ENCODE measurements at places on chromosomes 11 and 22. TPM values are rescaled to one million over a fixed set of nuclear protein-coding genes. Genes with fewer than 3 reads are reported as not detected.

Gene ASRGL1
- 33.4 TPM for total RNA-seq

Gene CCDC15
- 3.7 TPM for total RNA-seq

Gene A4GALT
- total RNA-seq = 0.41 TPM

Gene C1QTNF6
- 3.7 TPM for total RNA-seq

Gene SLC6A5
- total RNA-seq = not detected

DNA sequence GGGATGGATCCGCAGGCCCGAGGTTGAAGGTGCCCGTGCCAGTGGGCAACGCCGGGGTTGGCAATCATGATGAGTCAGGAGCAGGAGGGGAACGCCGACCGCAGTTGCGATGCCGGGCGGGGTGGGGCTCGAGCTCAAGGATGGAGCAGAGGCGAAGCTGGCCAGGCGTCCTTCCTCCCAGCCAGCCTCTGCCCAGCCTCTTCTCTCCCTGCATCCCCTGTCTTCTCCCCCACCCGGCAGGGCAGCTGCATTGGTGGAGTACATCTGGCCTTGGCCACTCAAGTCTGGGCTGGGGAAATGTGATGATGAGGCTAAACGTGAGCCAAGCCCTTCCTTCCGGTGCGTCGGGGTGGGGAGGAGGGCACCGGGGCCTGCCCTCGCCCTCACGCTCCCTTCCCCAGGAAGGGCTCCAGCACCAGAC is 3.9 kb downstream of the IFITM10 start:
- peak; percentile 41 for DNase-seq

DNA sequence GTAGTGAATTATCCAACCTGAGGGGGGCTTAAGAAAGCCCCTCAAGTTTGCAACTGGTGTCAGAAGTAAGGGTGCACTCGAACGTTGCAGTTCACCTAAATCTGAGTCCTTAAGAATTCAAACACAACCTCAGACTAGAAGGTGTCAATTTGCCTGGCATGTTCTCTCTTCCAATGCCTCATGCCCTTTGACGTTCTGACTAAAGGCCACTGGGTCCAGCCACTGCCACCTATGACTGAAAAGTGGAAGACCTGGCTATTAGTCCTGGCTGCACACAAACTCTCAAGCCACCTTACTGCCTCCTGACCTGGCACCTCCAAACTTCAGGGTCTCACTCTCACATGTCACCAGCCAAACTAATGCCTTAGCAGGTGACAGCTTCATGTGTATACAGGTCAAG is 8.0 kb downstream of the APOL4 start:
- no peak for DNase-seq

GRCh38 chr22:19203834-19204233 is 25.3 kb upstream of the SLC25A1 start:
- no peak for DNase-seq

DNA sequence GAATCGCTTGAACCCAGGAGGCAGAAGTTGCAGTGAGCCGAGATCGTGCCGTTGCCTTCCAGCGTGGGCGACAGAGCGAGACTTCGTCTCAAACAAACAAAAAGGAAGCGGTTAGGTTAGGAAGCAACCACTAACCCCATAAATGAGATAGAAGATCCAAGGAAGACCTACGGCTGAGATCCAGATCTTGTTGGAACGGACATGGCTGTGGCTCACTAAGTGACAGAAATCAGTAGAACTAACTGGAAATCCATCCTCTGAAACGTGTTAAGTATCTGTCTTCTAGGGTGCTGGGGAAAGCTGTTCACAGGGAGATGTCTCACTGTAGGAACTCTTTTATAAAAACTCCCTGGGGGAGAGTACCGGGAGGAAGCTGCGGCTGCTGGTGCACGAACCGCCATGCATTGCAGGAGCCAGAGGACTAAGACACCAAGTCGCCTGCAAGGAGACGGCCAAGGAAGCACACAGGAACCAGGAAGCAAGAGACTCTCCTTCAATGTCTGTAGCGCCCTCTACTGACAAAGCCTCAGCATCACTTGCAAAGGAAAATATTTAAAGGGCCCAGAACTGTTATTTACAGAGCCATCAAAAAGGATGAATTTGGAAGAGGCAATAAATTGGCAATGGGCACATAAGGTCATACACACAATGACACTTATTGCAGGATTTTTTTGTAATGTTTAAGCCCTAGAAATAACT is 16.9 kb upstream of the SPTY2D1 start:
- no peak for DNase-seq

DNA sequence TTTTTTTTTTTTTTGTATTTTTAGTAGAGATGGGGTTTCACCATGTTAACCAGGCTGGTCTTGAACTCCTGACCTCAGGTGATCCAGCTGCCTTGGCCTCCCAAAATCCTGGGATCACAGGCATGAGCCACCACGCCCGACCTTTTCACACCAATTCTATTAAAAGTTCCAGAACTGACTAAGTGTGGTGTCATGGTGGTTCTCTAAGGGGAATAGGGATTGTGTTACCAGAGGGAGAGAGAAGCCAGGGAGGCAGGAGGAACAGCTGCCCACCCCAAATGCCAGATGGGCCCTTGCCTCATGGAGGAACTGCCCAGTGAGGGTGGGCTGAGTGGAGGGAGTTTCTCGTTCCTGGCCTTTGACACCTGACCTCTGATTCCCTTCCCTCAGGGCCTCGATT is 5.9 kb downstream of the RPS6KA4 start:
- peak; percentile 14 for DNase-seq

DNA sequence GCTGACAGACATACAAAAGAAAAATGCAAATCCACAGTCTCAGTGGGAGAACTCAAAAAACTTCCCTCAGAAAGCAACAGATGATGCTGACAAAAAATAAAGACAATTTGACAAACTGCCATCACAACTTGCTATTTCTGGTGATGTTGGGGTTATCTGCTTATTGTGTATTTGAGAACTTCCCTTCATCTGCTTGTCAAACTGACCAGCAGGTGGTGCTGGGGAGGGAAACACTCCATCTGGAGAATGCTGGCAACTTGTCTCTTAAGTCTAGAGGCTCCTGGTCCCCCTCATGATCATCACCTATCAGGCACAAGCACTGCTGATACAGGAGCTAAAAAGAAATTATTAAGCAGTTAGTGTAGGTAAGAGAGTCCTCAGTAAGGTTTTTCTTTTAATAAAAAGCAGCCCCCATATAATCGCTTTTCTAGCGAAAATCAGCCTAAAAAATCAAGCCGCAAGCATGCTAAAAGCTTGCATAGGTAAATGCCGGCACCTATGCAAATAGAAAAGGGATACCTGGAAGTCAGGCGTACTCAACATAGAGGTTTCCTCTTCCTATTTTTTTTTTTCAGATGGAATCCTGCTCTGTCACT is 9.8 kb upstream of the FAM111B start:
- DNase-seq = no peak

GRCh38 chr11:44973632-44974401 is 23.1 kb upstream of the TP53I11 start:
- no peak for DNase-seq

Data from frontal cortex (tissue), 4 donors.